Breast epithelium (tissue), 4 donors: ENCODE measurements at places on chromosomes 6 and 20. TPM values are rescaled to one million over a fixed set of nuclear protein-coding genes. Genes with fewer than 3 reads are reported as not detected.

The RRAGD gene
- total RNA-seq = 38.6 TPM

The TMEM170B gene
- total RNA-seq = 5.6 TPM

The DSN1 gene
- 6.9 TPM for total RNA-seq

The FNDC11 gene
- total RNA-seq = 0.33 TPM

The NOTCH4 gene
- 20.8 TPM for total RNA-seq

The HTR1E gene
- not detected for total RNA-seq

The CLDN20 gene
- not detected for total RNA-seq

The MOCS1 gene
- total RNA-seq = 25.3 TPM

The ENPP4 gene
- total RNA-seq = 22.2 TPM

The ADGRG6 gene
- total RNA-seq = 28.5 TPM

The AKAP12 gene
- total RNA-seq = 40.7 TPM

The MSH5 gene
- total RNA-seq = 13.4 TPM

The SLC2A10 gene
- 42.9 TPM for total RNA-seq

The NHLRC1 gene
- total RNA-seq = 2.0 TPM

The DPM1 gene
- 61.2 TPM for total RNA-seq

The TRAPPC3L gene
- not detected for total RNA-seq

- no peak for DNase-seq
- H3K4me3 ChIP-seq = no peak overlapping the region
- H3K27ac ChIP-seq = no peak overlapping the region
- no peaks in the 10 kb centered on the region for H3K27me3 ChIP-seq
- H3K4me1 ChIP-seq = no peaks in the 10 kb centered on the region
- no peaks in the 10 kb centered on the region for H3K36me3 ChIP-seq
Measured at GRCh38 chr6:137412562-137412961, 81.6 kb downstream of the OLIG3 start.

DNA sequence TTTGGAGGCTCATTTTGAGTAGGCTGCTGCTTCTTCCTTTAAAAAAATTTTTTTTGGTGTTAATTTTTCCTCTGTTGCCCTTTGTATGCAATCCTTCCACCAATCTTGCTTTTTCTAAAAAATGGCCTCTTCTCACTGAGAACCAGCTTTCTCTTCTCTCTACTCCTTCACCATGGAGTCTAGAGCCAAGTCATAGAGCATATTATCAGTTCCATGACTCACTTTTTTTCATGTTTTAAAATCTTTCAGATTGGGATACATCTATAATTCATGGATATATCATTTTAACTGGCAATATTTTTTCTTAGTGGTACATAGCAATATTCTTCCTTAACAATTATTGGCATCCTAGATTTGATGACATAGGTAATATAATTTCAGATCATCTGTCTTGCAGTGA, 62.7 kb downstream of the SLX4IP start:
- DNase-seq = no peak
- H3K36me3 ChIP-seq = no peaks in the 10 kb centered on the region
- H3K4me1 ChIP-seq = no peaks in the 10 kb centered on the region
- H3K27me3 ChIP-seq = no peaks in the 10 kb centered on the region

DNA sequence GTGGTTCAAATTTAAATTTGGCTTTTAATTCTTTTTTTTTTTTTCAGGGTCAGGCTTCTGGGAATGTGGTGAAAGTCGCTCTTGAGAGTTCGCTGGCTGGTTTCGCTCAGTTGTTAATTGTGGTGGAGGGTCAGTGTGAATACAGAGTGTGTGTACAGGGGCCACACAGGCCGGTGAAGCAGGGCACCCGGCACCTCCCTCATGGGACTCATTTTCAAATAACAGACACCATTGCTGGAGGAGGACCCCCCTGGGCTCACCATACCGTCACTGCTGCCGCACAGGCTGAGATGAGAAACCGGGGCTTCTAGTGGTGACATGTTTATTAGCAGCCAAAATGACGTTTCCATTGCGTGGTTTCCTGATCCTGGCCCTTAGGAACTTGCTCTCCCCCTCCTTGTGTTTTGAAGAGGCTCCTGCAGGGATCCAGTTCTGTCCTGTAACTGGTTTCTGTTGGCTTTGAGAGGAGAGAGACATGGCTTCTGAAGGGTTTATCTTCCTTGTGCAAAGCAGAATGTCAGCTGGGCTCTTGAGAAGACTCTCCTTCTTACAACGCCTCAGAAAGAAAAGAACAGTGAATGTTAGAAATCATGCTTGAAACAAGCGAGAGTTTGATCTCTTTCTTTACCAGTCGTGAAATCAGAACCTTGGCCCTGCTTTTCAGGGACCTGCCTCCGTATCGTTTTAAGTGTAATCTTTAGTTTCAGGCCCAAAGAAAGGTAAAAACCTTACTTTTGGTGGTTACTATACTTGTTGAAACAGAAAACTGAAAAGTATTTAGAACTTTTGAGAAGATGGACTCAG, 37.8 kb downstream of the DUSP22 start:
- H3K27me3 ChIP-seq = no peaks in the 10 kb centered on the region
- no peak overlapping the region for H3K27ac ChIP-seq
- no peak for DNase-seq
- H3K36me3 ChIP-seq = no peaks in the 10 kb centered on the region
- H3K4me3 ChIP-seq = no peak overlapping the region

GRCh38 chr6:38057994-38058393, 238.5 kb downstream of the ZFAND3 start:
- H3K27me3 ChIP-seq = no peaks in the 10 kb centered on the region
- H3K4me3 ChIP-seq = no peak overlapping the region
- no peaks in the 10 kb centered on the region for H3K4me1 ChIP-seq
- no peak for DNase-seq
- H3K27ac ChIP-seq = no peak overlapping the region
- peaks cover 4% of the 10 kb centered on the region for H3K36me3 ChIP-seq

DNA sequence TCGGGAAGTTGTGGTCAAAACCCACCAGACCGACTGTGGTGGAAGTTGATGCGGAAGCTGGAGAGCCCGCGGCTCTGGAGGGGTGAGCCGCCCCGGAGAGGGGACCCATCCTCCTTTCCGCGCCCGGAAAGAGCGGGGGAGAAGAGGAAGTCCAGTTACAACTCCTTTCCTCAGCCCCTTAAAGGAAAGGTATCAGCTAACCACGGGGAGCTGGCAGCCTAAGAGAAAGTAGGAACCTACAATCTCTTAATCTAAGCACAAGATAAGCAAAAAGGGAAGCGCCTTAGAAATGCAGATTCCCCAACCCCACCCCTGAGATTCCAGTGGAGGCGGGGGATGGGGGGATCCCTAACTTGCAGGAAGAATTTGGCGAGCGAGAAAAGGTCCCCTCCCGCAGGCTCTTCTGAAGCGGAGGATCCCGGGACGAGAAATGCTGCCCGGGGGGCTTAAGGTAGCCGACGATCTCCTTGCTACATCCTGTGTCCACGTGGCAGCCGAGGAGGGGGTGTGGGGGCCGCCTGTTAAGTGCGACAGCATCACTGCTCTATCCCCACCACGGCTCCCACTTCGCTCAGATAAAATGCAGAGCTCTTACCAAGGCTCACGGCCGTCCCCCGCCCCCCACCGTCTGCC, 87.5 kb downstream of the ZFP64 start:
- peak overlapping the region; percentile 54 for H3K4me3 ChIP-seq
- no peak for DNase-seq
- H3K36me3 ChIP-seq = no peaks in the 10 kb centered on the region
- H3K27ac ChIP-seq = no peak overlapping the region
- peaks cover 5% of the 10 kb centered on the region for H3K27me3 ChIP-seq

DNA sequence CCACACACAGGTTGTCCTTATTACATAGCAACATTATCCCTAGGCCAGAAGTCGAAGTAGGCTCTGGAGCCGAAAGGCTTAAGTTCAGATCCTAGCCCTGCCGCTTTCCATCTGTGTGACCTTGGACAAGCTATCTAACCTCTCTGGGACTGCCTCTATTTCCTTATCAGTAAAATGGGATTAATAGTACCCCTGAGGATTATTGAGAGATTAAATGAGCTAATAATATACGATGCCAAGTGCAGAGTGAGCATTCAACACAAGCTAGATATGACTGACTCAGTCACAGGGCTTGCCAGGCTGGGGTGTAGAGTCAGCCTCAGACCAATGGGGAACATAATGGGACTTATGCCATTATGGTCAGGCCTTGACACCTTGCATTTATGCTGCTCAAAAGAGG, 8.9 kb upstream of the SPATA2 start:
- no peaks in the 10 kb centered on the region for H3K4me1 ChIP-seq
- no peak overlapping the region for H3K4me3 ChIP-seq
- H3K27me3 ChIP-seq = no peaks in the 10 kb centered on the region

GRCh38 chr6:2225422-2226392, 19.7 kb downstream of the GMDS start:
- H3K4me1 ChIP-seq = peaks cover 6% of the 10 kb centered on the region
- H3K27ac ChIP-seq = peak overlapping the region; percentile 23
- H3K4me3 ChIP-seq = no peak overlapping the region
- no peaks in the 10 kb centered on the region for H3K27me3 ChIP-seq

- no peak overlapping the region for H3K4me3 ChIP-seq
- no peak overlapping the region for H3K27ac ChIP-seq
- peaks cover 16% of the 10 kb centered on the region for H3K27me3 ChIP-seq
Measured at GRCh38 chr6:123806561-123806960, 2.9 kb downstream of the NKAIN2 start.

DNA sequence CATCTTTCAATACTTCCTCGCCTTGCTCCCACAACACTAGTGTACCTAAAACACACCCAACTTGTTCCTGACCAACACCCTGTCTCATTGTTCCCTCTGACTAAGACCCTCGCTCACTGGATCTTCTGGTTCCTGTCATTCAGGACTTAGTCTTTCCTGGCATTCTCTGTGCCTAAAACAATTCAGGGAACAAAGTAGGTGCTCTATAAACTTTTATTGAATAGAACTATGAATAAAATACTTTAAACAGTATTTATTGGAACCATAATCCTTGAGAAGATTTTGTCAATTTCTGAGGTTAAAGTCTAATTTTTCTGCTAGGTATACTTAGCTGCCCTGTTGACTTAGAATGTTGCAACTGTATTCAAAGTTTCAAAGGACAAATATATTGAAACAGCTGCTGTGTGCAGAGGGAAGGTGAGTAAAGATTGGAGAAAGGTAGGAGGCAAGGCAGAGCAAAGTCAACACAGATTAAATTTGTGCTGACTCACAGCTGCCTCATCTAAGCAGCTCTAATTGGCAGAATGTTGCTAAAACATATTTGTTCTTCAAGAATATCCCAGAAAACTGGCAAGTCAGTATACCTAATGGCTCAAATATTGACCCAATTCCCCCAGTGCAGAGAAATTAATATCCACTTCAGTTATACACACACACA, 37.6 kb downstream of the GSTA2 start:
- no peaks in the 10 kb centered on the region for H3K27me3 ChIP-seq
- H3K4me1 ChIP-seq = no peaks in the 10 kb centered on the region
- no peaks in the 10 kb centered on the region for H3K36me3 ChIP-seq
- H3K27ac ChIP-seq = peak overlapping the region; percentile 60
- DNase-seq = no peak

DNA sequence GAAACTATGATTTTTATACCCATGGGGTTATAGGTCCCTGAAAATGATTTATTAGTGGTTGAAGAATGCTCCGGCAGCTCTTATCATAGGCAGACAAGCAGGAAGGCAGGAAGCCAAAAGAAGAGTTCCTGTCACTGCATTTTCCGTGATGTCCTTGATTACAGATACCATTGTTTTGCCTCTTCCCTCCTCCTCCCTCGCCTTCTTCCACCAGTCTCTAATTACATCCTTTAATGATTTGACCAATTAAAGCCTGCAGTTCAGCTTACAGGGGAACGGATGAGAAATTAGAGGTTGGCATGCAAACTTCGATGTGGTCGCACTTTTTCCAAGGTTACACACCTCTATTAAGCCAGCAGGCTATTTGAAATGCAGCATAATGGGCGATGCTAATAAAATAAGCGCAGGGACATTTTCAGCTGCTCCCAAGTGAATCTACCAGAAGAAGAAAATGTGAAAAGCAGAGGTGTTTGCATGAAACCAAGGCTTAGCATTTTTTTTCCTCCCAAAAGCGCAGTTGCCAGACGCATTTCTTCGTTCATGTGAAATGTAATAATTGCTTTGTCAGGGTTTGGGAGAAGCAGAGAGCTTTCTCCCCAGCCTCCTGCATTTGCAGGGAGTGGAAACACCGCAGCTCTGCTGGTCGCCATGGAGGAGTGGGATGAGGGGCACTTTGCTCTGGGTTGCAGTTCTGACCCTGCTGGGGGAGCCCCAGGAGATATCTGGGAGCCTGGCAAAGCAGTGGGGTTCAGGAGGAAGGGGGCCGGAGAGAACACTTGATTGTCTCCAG, 6.0 kb downstream of the NOX3 start:
- H3K27ac ChIP-seq = no peak overlapping the region
- H3K27me3 ChIP-seq = peaks cover 4% of the 10 kb centered on the region
- no peak overlapping the region for H3K4me3 ChIP-seq
- no peaks in the 10 kb centered on the region for H3K36me3 ChIP-seq
- DNase-seq = no peak
- no peaks in the 10 kb centered on the region for H3K4me1 ChIP-seq

DNA sequence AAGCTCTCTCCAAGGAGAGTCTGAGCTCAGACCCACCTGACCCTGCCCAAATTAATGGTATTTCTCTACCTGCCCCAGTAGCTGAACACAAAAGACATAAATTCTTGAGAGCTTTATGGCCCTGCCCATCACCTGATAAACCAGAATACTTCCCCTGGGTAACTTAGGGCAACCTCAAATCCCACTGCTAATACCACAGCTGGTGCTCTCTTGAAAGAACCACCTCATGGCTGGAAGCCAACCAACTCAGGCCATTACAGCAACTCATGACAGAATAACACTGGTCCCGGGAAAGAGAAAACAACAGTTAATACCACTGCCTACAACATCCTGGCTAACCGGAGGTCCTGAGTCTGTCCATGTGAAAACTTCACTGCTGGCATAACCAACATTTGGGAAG, 328.6 kb downstream of the NKAIN2 start:
- no peaks in the 10 kb centered on the region for H3K27me3 ChIP-seq
- no peaks in the 10 kb centered on the region for H3K4me1 ChIP-seq
- no peak for DNase-seq
- H3K36me3 ChIP-seq = no peaks in the 10 kb centered on the region
- H3K4me3 ChIP-seq = no peak overlapping the region

- no peak for DNase-seq
- H3K27me3 ChIP-seq = no peaks in the 10 kb centered on the region
- H3K4me1 ChIP-seq = no peaks in the 10 kb centered on the region
- H3K36me3 ChIP-seq = no peaks in the 10 kb centered on the region
Measured at GRCh38 chr6:113009682-113010081, 662.6 kb downstream of the RFPL4B start.
